Cortex of kidney (tissue), 1 donor: ENCODE measurements at places on chromosomes 1 and 21.

- DNase-seq, result no peak
Measured at GRCh38 chr1:83998498-83999315, at the start of gene TTLL7. TSS of gene TTLL7 (minus strand) at chr1:83999132. CDS start at chr1:83952211, 46,921 bp downstream.

DNA sequence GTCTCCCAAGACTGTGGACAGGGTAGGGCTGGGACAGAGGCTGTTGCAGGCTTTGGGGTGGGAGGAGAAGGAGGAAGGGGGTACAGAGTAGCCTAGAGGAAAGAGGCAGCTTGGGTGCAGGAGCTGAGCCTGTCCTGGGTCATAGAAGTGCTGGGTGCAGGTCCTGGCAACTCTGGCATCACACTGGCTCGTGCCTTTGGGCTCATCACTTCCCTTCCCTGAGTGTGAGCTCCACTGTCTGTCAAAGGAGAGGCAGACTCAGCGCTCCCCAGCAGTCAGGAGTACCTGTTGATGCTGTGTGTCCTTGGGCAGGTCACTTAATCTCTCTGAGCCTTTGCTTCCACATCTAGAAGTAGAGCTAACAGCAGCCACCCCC is 157.1 kb downstream of the PTPRU start:
- DNase-seq, result no peak

GRCh38 chr1:33601751-33602150 is 129.3 kb downstream of the ZSCAN20 start:
- DNase-seq, result no peak

DNA sequence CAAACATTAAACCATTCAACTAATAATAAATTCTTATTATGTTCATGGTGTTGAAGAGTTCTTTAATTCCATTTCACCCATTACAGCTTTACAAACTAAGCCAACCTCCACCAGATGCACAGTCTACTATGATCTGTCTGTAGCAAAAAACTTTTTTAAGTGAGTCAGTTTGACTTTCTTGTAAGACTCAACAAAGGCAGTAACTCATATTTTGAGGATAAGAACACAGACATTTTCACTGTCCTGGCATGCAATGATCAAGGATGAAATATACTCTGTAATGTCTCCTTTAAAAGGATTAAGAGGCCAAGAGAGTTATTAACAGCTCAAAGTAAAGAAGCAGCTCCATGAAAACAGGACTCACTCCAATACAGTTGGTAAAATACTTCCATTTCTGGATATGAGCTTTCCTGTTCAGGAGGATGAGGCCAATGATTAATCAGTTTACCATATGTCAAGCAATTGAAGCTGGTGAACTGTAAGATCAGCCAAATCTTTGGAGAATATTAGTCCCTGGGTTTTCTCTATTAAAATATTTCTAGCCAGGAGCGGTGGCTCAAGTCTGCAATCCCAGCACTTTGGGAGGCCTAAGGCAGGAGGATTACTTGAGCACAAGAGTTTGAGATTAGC is 20.6 kb downstream of the XKR8 start:
- DNase-seq, result no peak

DNA sequence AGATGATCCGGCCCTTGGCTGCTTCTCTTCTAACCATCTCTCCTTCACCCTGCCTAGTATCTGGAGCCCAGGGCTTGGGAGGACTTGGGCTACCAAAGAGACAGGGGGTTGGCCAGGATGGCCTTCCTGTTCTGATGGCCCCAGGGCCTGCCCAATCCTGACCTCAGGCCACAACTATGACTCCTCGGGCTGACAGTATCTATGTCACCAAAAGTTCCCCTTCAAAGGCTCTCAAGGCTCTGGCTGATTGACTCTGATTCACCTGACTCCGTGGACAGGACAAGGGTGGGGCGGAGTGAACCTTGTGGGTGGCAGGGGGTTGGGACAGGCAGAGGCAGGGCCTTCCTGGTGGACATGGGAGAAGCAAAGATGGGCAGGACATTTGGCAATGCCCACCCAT is 12.7 kb downstream of the MEF2D start:
- no peak for DNase-seq

DNA sequence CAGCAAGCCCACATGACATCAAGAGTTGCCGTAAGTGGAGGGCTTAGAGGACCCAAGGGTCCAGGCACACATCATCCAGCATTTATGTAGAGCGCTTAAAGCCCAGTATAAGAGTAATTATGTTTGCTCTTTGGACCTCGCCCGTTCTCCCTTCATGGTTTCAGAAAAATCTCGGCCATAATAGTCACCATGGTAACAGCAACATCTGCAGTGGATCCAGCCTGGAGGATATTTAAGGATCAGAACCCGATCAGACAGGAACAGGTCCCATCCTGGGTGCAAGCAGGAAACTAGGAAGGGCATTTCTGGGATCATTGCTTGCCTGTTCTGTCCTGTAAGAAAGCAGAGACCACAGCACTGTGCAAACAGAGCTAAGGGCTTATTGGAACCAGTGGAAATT is 89.9 kb upstream of the KAZN start:
- no peak for DNase-seq

GRCh38 chr1:78339490-78339889 is 151.3 kb upstream of the PTGFR start:
- DNase-seq, result no peak

DNA sequence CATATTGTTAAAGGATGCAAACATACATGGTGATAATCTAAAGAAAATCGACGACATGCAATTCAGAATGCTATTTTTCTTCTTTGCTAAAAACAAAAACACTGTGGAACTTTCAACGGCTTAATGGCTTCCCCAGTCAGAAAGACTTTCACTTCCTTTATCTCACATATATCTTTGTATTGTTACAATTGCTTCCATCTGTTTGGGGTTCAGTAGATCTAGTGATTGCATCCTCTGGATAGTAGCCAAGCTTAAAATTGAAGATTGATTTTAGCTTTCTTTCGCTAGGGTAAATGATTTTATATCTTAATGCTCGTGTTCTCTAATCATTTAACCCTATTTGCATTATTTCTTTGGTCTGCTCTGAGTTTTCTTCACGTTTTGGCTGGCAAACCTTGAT is 31.8 kb upstream of the ADAMTS1 start:
- DNase-seq, result no peak

DNA sequence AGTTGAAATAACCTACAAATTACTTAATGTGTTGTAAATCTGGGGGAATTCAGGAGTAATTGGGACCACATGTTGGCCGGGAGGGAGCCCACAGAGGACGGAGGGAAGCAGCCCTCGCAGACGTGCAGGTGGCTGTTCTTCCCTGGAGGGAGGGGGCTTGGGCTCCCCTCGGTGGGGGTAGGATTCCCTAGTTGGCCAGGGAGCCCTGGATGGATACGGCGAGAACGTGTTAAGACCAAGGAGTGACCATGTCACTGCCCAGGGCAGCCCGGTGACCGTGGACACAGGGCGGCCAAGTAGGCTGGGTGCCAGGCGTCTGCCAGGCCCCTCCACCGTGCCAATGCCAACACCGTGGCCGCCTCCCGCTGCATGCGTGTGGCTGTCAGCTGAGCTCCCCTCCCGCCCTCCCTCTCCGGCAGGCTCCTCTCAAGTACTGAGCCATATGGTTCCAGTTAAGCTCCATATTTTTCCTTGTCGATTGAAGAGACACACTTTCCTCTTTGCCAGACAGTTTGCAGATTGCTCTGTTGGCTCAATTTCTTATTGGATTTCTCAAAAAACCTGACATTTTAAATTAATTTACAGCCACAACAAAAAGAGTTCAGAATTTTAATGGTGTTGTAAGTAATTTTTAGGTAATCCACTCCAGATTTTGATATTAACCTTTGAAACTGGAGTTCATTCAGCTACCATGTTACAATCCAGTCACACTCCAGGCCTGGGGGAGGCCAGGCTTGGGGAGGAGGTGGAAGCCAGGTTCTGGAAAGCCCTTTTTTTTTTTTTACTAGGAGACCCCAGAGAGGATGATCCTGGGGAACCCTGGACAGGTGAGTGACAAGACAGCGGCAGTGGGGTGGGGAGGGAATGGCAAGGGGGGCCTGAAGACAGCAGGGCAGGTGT is 71.2 kb downstream of the CASZ1 start:
- no peak for DNase-seq

- DNase-seq, result no peak
Measured at GRCh38 chr1:223845037-223845809, 524 bp downstream of the TP53BP2 start.

- no peak for DNase-seq
Measured at GRCh38 chr21:33211305-33211704, 18.4 kb upstream of the IFNAR2 start.

DNA sequence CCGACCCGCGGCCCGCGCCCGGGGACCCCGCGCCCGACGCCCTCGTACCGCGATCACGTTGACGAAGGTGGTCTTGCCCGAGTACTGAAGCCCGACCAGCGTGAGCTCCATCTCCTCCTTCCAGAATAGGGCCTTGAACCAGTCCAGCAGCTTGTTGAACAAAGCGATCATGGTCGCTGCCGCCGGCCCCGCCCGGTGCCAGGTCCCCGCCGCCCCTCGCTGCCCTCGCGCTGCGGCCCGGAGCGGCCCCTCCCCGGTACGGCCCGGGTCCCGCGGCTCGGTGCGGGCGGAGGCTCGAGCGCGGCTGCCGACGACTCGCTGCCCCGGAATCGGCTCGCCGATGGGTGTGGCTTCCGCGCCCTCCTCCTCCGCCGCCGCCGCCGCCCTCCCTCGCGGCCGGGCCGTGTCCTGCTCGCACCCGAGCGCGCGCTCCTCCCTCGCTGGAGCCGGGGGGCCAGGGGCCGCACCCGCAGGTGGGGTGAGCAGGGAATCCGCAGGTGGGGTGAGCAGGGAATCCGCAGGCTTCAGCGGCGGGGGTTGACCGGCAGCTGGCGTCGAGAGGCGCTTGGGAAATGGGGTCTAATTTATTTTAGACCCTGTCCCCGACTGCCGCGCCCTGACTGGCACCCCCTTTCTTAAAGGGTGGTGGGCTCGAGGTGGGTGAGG is at the start of gene ARL8A:
Gene ARL8A, minus strand, starts transcription at position 336 of the 666 bp plus-strand sequence. Its CDS starts 165 bp downstream, at position 171.
- no peak for DNase-seq
